ENCODE measurements at places on chromosomes 2 and 18.

DNA sequence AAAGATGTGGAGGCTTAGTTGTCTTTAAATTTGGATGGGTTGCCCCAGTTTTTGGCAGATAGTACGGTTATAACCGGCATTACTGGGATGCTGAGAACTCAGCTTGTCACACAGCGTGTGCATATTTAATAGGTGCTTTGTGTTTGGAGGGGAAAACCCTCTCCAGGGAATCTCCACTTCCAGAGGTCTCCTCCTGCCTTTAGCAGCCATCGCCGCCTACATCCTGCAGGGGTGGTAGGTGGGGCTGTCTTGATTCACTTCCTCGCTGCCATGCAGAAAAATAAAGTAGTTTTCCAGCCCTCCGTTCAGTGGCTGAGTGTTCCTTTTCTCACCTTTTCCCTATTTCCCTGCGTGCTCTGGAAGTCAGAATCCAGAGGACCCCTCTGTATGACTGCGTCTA is 76.4 kb downstream of the ITGB1BP1 start:
- no peak for DNase-seq

DNA sequence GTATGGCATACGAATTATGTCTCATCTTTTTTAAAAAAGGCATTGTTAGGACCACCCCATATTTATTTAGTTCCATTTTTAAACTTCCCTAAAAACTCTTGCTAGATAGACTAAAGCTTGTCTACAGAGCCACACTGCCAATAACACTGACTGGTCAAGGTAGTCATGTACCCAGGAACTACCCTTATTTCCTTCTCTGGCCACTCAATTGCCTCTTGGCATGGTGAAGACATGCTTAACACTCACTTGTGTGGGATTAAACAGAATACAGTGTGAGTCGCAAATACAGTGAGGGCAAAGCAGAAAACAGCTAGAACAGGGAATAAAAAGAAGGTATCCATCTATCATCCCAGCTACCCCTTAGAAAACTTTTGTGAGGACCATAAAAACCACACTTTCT is 57.4 kb downstream of the KCNG3 start:
- no peak for DNase-seq

DNA sequence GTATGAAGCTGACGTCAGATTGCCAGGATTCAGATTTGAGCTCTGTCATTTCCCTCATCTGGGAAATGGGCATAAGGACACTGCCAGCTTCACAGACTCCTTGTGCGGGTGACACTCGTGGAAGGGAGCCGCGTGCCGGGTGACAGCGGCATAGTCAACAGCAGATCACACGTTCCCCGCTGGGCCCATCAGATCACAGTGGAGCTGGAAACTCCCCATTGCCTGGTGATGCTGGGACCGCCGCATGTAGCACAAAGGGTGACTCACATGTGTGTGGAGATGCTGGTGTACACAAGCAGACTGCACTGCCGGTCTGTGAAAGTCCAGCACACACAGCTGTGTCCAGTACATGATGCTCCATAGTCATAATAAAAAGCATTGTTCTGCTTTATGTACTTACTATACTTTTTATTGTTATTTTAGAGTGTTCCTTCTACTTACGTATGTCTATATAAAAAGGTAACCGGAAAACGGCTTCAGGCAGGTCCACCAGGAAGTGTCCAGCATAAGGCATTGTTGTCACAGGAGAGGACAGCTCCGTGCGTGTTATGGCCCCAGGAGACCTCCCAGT is 31.8 kb downstream of the SALL3 start:
- DNase-seq, result no peak

- no peak for DNase-seq
Observed at GRCh38 chr2:207662203-207662602, 37.0 kb upstream of the METTL21A start.

DNA sequence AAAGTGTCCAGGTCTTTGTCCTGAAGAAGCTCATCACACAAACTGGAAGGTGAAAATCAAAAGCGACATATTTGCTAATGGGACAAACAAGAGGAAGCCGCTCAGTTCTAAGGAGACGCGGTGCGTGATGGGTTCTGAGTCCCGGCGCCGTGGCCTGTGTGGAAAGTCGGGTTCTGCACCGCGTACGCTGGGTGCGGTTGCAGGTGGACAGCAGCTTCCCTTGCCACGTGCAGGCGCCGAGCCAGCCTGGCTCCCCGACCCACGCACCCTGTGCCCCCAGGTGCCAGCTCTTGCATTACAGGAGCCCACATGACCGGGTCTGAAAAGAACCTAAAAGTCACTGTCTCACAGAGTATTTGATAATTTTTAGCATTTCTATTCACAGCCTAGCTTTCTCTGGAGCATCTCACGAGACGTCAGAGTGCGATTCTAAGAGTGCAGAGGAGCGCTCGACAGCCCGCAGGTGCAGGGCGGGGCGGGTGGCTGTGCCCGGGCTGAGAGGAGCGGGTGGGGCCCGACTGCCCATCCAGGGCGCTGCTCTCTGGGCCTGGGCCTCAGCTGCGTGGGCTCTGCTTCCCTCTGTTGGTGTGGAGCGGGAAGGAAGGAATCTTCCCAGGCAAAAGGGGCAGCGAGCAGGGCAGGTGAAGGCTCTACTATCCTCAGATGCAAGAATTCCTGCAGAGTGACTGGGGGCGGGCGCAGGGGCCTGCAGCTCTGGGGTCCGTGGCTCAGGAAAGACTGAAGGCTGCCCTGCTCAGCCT is 39.4 kb downstream of the MYT1L start:
- no peak for DNase-seq

DNA sequence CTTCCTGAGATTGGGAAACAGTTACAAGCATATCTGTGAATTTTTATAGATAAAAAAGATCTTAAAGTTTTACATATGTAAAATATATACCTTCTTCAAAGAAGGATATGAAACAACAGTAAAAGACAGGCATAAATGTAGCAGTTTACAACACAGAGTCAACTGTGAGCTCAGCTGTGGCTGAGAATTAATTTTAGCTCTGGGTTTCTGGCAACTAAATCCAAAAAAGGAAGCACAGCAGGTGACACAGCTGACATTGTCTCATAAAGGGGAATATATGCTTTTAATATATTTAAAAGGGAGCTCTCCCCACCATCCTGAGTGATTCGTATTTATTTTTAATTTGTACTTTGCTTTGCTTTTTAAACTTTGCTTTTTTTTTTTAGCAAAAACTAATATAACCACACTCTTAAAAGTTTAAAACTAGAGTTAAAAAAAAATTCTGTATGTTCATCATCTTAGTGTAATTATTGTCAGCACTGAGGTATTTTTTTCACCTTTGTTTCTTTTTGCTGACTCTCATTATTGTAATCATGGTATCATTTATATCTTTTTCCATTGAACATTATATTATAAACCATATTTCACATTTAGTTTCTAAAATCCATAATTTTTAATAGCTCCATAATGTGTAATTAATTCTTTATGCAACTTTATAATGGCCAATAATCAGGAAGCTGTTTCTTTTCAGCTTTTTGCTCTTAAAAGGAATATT is 6.7 kb downstream of the TUBB6 start:
- DNase-seq, result no peak

Data from activated T-cell treated with anti-CD3 and anti-CD28 coated beads for 1 hour (primary cell).